Activated CD4-positive, CD25-positive, alpha-beta regulatory T cell treated with anti-CD3 and anti-CD28 coated beads, Interleukin-2, amount 50 U/mL, for 24 hours (primary cell): ENCODE measurements at places on chromosomes 7 and 10.

- ATAC-seq = no peak
Measured at GRCh38 chr7:139532636-139533155, 9.2 kb downstream of the CLEC2L start.

DNA sequence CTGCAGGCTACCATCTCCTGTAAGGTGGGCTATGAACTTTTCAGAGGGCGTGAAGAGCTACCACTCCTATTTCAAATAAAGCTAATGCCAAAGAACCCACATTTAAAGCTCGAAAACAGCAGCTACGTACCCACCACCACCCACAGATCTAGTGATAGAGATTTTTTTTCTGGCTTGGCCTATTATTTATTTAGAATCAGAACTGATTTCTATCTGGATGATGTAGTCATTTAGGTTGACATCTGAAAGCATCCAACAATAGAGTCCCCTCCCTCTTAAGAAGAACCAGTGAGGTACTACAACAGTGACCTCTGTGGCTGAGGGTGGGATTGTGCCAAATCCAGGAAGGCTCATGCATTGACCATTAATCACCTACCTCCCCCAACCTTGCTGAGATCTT, 113.8 kb upstream of the ADO start:
- ATAC-seq = no peak

GRCh38 chr7:117384688-117385362, 42.5 kb downstream of the ASZ1 start:
- no peak for ATAC-seq

DNA sequence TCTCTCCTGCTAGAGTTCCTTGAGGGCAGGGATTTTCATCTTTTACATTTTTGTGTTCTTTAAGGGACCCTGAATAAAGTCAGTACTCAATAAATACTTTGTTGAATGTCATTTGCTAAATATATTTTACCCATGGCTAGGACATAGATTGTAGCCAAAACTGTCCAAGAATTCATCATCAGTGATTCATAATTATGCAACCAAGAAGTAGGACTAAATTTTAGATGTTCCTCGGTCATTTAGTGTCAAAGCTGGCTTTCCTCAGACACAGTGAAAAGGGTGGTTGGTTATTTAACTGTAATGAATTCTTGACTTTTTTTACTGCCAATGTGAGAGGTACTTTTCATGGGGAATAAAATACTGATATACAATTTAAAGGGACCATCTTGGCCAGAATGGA, 3.3 kb downstream of the NUDT13 start:
- no peak for ATAC-seq

- no peak for ATAC-seq
Measured at GRCh38 chr10:128416231-128416630, 290.0 kb upstream of the MKI67 start.

DNA sequence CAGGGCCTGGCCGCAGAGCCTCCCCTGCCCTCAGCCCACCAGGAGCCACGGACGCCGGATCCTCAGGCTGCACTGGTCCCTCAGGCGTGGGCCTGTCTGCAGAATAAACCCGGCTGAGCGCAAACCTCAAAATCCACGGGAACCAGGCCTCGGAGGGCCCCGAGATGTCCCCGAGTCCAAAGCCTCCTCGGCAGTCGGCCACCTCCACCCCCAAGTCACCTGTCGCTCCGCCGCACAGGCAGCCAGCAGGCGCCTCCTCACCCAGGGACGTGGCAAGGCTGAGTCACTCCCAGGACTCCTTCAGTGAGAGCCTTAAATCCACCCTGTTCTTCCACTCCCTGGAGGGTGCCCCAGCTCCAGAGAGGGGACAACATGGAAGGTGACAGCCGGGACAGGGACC, 33.2 kb downstream of the STK32C start:
- ATAC-seq = no peak

- ATAC-seq = no peak
Measured at GRCh38 chr7:129757991-129758390, 146.5 kb downstream of the NRF1 start.

GRCh38 chr10:86929468-86930380, 27.7 kb downstream of the MMRN2 start:
- ATAC-seq = no peak

GRCh38 chr10:79275431-79275851, 71.8 kb upstream of the PPIF start:
- ATAC-seq = no peak

GRCh38 chr10:113310347-113310746, 242.5 kb upstream of the HABP2 start:
- ATAC-seq = no peak

- ATAC-seq = peak; percentile 56
Measured at GRCh38 chr7:24597014-24597413, 23.8 kb downstream of the PALS2 start.

DNA sequence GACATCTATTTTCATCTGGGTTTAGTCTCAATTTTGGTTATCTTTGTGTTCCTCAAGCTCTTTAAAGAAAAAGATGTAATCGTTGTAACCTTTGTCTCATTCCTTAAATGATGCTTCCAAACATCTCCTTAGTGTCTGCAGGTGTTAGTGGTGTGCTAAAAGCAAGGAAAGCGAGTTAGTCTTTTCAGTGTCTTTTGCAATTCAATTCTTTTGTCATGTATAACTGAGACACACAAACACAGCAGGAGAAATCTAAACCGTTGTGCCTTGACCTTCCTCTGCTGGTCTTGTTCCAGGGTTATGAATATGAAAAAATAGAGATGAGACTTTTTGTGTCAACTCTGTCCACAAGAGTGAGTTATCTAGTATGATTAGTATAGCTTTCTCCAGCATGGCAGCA, 40.7 kb downstream of the PIK3CG start:
- no peak for ATAC-seq

DNA sequence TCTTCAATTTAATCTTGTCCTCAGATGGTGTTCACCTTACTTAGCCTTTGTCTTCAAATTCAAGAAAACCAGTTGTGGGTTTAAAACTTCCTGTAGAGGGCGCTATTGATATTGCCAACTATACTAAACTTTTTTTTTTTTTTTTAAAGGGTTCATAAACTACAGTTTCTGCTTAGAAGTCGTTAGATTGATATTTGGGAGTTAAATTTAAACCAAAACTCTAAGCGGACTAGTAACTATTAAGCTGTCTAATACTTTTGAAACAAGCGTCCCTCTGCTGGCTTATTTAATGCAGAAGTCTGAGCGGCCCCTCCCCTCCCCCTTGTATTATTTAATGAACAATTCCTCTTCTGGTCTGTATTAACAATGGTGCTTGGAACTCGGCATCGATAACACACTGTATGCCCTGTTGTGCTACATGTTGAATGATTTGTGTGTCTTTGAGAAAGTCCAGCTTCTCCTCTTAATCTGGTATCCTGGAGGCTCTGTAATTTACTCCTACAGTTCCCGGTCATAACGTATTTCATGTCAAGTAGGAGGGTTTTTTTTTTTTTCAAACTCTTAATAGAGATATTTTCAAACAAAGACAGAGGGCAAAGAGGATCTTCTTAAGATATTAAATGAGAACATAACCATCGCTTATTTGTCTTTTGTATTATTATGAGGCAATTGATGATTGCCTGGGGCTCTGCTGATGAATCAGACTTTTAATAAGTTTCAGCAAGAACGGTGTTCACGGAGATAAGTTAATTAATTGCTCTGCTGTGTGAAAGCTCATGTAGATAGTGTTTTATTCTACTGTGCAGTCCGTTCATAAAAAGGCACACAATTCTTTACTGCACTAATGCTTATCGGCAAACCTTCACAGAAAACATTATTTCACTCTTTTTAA, 22.6 kb upstream of the CREB5 start:
- no peak for ATAC-seq

DNA sequence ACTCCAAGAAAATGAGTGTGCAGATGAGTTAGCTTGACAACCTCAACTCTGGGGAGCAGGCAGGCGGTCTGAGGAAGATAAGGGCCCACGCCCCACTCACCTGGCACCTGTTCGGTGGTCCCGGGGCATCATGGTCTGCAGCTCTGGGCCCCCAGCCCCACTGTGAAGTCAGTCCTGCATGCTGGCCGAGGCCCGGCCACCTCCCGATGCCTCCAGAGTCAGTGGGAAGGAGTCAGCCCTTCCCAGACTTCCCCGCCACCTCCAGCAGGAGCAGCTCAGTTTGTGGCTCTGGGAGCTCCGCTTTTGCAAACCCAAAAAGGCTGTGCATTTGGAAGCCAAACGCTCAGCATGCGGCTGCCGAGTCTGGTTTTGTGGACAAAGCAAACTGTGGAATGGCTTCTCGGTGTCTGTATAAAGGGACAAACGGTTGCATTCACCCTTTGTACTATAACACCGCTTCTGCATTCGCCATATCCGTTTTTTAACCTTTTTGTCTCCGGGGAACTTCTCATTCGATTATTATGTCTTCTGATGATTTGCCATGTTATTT, 167.3 kb downstream of the CCDC3 start:
- ATAC-seq = no peak
